ENCODE measurements at places on chromosomes 3 and 15.

DNA sequence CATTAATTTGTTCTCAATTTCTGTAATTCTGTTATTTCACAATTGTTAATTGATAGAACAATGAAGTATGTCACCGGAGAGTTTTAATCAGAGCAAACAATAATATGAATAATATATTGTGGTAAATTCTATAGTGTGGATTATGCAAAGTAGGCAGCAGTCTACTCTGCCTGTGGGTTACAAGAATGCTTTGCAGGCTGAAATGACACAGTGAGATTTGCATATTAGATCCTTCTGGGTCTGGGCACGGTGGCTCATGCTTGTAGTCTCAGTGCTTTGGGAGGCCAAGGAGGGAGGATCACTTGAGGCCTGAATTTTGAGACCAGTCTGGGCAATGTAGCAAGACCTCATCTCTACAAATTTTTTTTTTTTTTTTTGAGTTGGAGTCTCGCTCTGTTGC lies 12.5 kb downstream of the COPG1 start:
- DNase-seq = no peak

- no peak for DNase-seq
These were observed 161.1 kb downstream of the CLSTN2 start for GRCh38 chr3:140096037-140096436.

GRCh38 chr15:74520407-74520806 lies 20.6 kb upstream of the ARID3B start:
- no peak for DNase-seq

DNA sequence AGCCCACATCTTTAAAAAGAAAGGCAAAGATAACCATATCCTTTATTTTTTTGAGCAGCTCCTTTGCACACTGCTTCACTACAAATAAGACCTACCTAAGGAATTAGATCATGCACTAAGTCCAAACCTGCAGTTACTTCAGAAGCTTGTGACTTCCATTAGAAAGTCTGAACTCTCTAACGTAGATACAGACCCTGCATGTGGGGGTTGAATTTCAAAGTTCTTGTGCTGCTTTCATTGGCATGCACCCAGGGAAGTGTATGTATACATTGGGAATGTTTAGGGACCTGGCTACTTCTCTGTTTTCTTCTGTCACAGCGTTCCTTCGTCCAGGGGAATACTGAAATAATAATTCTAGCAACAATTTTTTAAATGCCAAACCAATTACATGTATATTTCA lies 185.2 kb upstream of the IL12A start:
- no peak for DNase-seq

GRCh38 chr3:57971975-57972374 lies 36.2 kb upstream of the FLNB start:
- no peak for DNase-seq

GRCh38 chr15:38857814-38858213 lies 293.2 kb upstream of the RASGRP1 start:
- DNase-seq = no peak

GRCh38 chr15:40355976-40356585 lies 1.9 kb upstream of the DISP2 start:
- DNase-seq = no peak

- peak; percentile 94 for DNase-seq
These were observed 33.7 kb upstream of the CD47 start for GRCh38 chr3:108124337-108125152.

- no peak for DNase-seq
These were observed 43.9 kb downstream of the ADCY5 start for GRCh38 chr3:123405021-123405420.

DNA sequence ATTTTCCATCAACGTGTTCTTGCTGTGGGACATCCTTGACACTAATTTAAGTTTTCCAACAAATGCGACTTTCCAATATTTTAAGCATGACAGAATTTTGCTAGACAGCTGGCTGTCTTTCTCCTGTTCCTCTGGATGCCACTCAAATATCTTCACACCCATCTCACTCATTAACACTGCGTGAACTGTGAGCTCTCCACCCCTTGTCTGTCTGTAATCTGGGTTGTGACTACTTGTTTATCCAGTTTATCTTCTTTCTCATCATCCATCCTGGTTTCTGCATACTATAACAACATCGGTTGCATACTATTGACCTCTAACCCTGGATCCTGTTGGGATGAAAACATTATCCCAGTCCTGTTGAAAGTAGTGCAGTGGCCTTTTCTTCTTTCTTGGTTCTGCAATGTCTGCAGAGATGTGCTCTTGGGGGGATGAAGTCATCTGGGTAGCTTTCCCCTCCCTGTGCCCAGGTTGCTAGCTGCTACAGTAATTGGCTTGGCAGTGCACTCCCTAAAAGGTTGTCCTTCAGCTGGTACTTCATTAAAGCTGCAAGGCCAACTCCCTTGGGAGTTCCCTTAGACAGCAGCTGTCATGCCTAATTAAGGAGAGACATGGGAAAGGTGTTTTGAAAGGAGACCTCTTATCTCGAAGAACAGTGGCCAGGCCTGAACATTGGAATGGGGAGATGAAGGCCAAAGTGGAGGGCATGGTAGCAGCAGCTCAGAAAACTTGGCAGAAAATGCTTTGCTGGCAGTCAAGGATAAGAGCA lies 24.7 kb downstream of the KAT2B start:
- DNase-seq = no peak

GRCh38 chr15:65423150-65423975 lies 616 bp upstream of the IGDCC4 start:
- DNase-seq = no peak

DNA sequence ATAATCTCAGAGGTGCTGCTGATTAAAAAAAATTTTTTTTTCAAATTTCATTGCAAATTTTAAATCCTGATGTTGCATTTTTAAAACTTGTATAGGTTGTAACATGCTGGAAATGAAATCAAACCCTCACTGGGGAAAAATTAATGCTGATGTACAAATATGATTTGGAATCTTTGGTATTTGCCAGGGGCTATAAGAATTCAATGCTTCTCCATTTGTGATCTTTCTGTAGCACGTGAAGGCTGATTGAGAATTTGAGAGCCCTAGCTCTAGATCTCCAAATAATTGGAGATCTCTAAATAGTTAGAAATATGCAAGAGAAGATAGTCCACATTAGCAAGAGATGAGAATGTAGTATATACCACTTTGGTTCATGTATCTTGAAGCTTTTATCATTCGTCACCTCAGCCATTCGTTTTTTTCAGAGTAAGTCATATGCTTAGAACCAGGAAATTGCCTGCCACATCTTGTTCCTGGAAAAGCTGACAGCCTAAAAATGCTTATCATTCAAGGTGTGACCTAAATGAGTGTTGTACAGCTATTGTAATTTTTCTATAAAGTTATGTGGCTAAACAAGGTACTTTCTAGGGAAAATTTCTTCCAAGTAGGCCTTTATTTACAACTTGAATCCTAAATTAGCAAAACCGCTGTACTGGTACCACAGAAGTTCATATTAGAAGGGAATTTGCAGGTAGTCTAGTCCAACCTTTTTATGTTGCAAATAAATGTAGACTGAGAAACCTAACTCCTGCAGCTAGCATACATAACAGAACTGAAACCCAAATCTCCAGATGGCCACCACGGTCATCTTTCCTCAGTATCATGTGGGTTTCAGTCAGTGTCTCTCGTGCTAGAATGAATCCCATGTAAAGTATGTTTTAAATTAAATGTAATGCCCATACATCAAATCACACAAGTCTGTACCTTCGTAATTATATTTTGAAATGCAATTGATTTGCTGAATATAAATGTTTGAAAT lies 48.5 kb downstream of the FNDC3B start:
- DNase-seq = no peak

GRCh38 chr3:111351334-111351733 lies 190.7 kb upstream of the CD96 start:
- no peak for DNase-seq

GRCh38 chr3:46414739-46415138 lies 7.7 kb downstream of the CCRL2 start:
- no peak for DNase-seq

DNA sequence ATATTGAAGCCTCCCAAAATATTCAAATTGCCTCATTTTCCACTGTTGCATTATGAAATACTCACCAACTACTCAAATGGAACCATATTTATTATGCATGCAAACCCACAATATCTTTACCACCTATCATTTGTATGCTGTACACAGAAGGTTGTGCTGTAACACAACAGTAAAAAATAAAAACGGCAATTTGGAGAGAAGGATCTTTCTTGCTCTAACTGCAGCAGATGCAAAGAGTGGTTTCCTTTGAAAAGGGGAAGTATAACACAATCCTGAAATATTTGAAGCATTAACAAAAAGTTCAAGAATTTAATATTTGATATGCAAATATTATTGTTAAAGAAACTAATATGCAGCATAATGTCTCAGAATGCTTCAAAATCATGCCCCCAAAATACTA lies 244.5 kb upstream of the SUCLG2 start:
- no peak for DNase-seq

DNA sequence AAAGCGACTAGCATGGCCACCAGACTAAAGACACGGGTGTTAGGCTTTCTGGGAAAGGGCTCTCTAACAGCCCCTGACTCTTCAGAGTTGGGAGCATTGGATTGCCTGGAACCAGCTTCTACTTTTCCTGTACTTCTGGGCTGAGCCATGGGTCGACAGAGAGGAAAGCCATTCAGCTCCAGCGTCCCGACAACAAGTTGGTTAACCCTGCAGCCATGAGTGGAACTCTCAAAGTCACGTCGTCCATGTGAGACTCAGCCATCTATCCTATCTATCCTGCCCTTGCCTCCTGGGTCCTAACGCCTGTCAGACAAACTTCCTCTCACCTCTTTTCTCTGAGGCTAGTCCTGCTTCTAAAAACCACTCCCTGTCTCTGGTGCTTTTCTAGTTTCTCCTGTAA lies 32.6 kb upstream of the TBC1D5 start:
- no peak for DNase-seq

DNA sequence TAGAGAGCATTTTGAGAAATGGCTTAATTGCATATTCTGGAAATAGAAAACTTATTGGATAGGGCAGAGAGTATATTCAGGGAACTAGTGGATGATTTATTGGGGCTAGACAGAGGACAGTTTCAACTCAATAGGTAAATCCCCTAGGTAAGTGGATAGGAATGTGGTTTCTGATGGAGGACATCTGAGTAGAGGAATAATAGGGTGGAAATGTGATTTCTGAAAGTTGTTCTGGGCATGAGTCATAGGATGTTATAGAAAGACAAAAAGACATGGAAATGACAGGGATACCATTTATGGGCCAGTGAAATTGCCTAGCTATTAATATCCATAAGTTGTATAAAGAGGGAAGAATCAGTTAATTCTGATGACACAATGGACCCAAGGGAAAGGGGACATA lies 563.3 kb upstream of the GOLIM4 start:
- DNase-seq = no peak

- no peak for DNase-seq
These were observed 208.6 kb upstream of the PFN2 start for GRCh38 chr3:150179330-150179729.

DNA sequence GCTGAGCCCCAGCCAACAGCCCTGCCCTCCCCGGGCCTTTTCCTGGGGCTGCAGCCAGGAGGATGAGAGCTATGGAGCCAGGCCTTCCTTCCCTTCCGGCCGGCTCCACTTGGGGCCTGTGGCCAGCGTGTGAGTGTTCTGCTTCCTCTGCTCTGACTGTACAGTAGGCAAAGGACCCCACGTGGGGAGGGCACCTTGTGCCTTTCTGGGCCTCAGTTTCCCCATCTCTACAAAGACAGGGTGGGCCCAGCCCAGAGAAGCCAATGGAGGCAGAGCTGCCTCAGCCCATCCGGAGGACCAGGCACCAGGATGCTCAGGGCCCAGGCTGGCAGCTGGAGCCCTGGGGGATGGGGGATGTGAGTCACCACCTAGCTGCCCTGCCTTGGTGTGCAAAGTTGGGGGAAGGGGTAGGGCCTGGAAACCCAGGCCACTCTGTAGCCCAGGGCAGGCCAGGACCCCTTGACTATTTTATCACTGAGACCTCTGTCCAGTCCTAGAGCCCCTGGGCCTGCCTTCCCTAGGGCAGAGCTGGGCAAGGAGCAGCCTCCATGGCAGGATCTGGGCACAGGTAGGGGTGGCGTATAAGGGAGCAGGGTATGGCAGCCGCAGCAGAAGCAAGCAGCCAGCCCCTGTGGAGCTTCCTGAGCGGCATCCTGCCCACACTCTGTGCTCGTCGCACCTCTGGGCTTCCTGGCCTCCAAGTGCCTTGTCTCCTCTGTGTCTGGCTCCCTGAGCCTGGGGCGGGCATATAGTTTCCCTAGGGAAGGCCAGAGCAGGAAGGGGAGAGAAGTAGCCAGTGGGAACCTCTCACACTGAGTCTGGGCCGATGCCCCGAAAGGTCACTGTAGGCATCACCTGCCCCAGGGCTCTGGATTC lies 1.8 kb downstream of the PSTPIP1 start:
- no peak for DNase-seq

- DNase-seq = no peak
These were observed 1090.0 kb downstream of the OTOL1 start for GRCh38 chr3:162586591-162586990.

DNA sequence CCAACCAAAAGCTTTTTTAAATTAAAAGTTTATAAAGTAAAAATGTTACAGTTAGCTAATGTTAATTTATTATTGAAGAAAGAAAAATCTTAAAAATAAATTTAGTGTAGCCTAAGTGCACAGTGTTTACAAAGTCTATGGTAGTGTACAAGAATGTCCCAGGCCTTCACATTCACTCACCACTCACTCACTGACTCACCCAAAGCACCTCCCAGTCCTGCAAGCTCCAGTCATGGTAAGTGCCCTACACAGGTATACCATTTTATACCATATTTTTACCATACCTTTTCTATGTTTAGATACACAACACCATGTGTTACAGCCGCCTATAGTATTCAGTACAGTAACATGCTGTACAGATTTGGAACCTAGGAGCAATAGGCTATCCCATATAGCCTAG lies 29.1 kb downstream of the SSR3 start:
- DNase-seq = no peak

DNA sequence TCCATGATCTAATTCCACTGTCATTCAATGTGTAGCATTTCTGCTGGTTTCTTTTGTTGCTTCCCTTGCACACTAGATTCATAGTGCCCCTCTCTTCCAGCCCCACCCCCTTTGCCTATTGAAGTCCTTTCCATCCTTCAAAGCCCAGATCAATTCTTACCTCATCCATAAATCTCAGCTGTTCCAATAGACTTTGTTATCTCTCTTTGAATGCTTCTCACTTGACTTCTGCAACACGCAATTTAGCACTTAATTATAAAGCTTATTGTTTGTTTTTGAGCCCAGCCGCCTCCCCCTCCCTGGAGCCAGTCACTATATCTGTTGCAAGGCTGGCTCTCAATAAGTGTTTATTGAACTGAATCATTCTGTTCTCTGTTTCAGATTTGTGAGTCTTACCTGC lies 174.6 kb upstream of the TBL1XR1 start:
- no peak for DNase-seq

- DNase-seq = no peak
These were observed 39.1 kb downstream of the SLC9A9 start for GRCh38 chr3:143809121-143809621.

DNA sequence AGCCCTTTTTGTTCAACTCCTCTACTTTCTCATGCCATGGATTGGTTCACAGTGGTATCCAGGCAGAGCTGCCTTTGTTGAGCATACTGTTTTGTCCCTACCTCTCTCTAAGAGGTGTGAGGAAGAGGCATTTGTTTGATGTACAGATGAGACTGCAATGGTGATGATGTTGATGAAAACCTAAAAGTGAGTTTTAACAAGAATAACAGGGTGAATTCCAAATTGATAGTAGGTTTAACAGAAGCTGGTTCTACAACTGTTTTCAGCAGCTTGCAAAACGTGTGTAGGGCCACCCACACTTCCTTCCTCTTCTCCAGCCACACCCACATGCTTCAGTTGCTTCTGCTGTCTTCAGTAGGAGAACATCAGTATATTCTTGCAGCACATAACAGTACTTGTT lies 10.2 kb downstream of the SNRK start:
- peak; percentile 78 for DNase-seq

Measured in KBM-7 (cell line).